ENCODE measurements at places on chromosomes 12 and 14.

- no peak for DNase-seq
Measured at GRCh38 chr12:92668739-92669138, 34.0 kb upstream of the PLEKHG7 start.

GRCh38 chr12:75337905-75338304, 3.4 kb downstream of the GLIPR1L1 start:
- no peak for DNase-seq

DNA sequence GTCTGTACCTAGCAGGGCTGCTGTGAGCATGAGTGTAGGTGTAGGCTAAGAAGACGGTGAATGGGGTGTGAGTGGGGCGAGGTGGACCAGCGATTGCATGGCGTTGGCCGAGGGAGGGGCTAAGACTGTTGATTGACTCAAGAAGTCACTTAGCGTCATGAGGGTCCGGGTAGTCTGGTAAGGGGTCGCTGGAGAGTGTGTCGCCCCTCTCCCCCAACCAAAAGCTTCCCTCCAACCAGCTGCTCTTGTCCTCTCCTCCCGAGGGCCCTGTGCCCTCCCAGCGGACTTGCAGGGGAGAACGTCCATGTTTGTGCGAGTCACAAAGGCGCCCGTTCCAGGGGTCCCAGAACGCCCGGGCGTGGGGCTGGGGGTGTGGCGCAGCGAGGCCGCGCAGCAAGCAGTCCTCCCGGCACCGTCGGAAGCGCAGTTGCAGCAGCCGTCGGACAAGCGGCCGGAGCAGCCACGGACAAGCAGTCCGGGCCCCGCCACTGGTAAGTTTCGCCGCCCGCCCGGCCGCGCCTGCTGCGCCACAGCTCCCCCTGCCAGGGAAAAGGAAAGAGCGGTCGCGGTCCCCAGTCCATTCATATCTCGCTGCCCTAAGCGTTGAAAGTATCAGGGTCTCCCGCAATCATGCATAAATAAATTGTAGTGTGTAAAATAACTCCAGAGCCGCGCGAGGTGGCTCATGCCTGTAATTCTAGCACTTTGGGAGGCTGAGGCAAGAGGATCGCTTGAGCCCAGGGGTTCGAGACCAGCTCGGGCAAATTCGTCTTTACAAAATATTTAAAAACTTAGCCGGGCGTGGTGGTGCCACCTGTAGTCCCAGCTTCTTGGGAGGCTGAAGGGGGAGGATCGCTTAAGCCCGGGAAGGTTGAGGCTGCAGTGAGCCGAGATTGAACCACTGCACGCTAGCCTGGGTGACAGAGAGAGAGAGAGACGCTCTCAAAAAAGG, at the start of gene CCDC63:
TSS of gene CCDC63 (plus strand) at position 373 of the 952 bp plus-strand sequence. CDS start 5,968 bp downstream, outside the sequence.
- DNase-seq = no peak

DNA sequence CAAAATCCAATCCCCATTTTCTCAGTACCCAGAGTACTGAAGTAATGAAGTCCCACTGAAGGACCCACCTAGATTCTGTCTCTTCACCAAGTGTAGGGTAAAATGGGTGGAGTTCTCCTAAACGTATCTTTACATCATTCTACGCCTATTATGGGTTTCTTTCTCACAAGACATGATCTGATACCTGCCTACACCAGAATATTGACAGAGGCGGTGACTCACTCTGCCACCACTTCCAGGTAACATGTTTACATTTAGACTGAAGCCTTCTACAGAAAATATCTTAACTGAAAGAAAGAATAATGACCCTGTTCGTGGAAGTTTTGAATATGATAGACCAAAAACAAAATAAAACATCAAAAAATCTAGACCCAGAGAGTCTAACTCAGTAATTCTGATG, 89.8 kb downstream of the BTG1 start:
- peak; percentile 52 for DNase-seq

- no peak for DNase-seq
Measured at GRCh38 chr14:69772082-69773017, 5.4 kb downstream of the SRSF5 start.

GRCh38 chr12:46933947-46934346, 108.2 kb upstream of the SLC38A4 start:
- DNase-seq = no peak

DNA sequence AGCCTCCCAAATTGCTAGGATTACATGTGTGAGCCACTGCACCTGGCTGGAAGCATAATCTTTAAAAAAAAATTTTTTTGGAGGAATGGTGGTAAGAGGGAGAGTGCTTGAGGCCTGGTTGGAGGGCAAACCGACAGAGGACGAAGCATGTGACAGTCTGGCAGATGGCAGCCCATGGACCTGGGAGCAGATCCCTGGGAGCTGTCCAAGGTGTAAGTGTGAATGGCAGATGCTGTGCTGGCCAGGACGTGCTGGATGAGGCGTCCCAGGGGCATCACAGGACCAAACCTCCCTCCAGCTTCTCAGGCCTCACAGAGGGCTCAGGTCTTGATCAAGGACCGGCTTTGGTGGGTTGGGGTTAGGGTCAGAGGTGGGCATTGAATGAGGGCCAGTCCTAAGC, 128.4 kb upstream of the NCOR2 start:
- DNase-seq = no peak

DNA sequence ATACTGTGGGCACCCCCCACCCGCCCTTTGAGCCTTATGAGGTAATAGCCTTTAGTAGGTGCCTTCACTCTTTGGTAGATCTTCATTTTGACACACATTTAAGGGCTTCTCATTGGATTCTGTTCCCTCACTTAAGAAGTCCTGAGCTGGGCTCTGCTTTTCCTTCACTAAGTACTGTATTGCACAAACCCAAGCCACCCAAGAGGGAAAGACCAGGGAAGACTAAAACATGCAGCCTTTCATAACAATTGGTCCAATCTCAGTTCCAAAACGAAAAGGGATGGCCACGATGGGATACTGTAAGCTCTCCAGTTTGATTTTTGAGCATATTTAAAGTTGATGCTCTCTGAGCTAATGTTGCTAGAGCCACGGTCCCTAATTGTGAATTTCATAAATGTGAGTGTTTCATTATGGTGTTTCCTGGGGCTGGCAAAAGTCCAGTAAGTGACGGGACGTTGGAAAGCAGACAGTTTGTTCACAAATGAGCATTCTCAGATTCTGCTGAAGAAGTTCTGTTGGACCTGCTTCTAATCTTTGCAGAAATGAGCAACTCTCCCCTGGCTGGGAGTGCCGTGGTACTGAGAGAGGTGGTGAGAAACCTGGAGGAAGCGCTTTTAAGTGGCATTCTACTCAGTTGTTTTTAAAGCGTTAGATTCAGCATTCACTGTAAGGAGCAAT, 9.4 kb downstream of the SSPN start:
- DNase-seq = no peak

DNA sequence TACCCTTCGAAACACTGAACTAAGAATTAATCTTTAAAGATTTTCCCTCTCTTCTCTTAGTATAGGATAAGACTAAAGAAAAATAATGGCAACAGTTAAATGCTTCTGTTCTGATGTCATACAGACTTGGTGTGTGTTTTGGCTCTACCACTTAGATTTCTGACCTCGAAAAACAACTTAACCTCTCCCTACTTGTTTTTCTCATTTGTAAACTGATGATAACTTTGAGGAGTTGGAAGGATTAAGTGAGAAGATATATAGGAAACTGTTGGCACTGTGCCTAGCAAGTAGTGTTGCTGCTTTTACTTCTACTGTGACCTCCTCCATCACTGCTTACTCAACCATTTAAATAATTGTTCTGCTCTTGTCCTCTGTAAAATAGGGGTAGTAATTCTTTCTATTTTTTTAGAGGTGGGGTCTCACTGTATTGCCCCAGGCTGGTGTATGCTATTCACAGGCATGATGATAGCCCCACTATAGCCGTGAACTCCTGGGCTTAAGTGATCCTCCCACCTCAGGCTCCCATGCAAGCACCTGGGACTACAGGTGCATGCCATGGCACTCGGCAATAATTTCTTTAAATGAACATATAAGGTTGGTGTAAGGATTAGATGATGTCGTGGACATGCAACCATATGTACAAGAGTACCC, 22.4 kb downstream of the PALS1 start:
- no peak for DNase-seq

DNA sequence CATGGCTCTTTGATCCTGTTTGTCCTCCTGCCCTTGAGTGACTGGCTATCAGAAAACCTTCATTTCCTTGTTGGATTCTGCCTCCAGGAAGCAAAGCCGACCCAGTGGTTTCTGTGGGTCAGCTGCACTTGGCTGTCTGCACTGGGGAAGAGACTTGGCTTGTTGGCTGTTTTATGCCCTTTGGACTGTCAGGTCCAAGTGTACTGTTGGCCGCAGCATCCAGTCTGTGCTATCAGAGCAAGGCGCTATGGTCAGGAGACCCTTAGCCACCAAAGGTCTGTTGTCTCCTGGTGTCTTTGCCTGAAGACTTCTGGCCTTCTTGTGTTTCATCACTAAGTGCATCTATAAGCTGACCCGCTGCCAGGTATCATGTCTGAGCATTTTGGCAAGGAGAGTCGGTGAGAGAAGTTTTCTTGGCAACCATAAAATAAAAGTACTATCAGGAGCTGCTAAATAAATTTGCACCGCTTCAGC, 177.4 kb upstream of the HIF1A start:
- DNase-seq = no peak

GRCh38 chr12:85405262-85405661, 125.2 kb downstream of the ALX1 start:
- DNase-seq = no peak

- DNase-seq = no peak
Measured at GRCh38 chr14:38098074-38098836, 109.4 kb upstream of the SSTR1 start.

- DNase-seq = no peak
Measured at GRCh38 chr12:131152587-131152986, 198.9 kb downstream of the ADGRD1 start.

GRCh38 chr14:54974788-54975414, 52.0 kb downstream of the WDHD1 start:
- DNase-seq = no peak

DNA sequence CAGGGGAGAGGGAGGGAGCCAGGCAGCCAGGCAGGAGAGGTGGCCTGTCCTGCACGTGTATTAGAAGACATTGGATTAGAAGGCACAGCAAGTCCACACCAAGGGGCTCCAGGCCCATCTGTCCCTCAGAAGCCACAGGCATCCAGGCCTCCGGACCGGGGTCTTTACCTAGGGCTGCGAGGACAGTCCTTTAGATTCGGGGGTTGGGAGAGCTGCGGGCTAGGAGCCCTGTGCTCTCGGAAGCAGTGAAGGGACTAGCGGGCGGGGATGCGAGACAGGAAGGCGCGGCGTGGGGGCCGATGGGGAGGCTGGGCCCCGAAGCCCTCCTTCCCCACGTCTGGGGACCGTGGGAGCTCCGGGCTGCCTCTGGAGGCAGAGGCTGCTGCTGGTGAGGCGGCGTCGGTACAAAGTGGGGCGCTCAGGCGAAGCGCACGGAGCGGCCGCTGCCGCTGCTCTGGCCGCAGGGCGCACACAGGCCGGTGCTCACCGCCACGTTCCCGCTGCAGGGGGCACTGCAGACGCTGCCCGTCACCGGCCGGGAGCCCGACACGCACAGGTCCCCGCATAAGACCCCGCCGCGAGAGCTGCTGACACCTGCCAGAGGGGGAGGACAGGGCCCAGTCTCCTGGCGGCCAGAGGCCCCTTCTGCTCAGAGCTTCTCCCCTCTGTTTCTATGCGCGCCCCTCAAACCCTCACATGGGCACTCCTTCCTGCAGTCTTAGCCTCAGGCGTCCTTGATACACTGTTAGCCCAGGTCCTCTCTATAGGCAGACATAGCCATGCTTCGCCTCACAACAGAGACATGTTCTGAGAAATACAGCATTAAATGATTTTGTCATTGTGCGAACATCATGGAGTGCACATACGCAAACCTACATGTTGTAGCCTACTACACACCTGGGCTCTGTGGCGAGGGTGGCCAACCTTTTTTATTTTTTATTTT, 17.3 kb downstream of the KRT7 start:
- DNase-seq = no peak
